ENCODE measurements at places on chromosomes 5 and 9.

- DNase-seq: no peak
Observed at GRCh38 chr9:74672237-74672636, 175.1 kb downstream of the RORB start.

DNA sequence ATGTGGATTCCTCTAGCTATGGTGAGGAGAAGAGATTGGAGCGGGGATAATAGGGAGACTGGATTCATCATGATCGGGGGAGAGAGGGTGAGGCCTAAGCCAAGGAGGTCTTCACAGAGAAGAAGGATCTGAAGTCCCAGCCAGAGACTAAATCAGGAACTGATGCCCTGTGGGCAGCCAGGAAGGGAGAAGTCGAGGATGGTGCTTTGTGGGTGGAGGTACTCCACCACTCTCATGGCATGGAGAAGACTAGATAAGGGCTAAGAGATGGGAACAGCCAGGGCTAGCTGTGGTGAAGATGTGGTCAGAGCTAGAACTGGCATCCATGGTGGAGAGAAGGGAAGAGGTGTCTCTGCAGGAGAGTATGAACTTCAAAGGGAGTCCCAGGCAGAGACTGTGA, 3.0 kb upstream of the RGS14 start:
- no peak for DNase-seq

- no peak for DNase-seq
Observed at GRCh38 chr9:84123648-84124406, 143.2 kb downstream of the RMI1 start.

GRCh38 chr5:145787001-145787400, 48.1 kb downstream of the PRELID2 start:
- DNase-seq: no peak

DNA sequence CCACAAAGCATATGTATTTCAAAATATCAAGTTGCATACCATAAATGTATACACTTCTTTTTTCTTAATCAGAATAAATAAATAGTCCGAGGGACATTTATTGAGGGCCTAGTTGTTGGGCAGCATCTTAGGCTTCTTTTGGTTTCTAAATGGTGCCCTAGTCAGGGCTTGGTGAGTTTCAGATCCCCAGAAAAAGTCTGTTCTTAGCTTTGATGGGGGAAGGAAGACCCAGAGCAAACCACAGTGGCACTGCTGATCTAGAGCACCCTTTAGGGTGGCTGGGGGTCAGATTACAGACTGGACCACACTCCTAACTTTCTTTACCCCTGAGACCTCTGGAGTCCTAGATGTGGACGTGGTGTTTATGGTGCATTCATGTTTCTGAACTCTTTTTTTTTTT, 97.8 kb downstream of the C9orf152 start:
- no peak for DNase-seq

DNA sequence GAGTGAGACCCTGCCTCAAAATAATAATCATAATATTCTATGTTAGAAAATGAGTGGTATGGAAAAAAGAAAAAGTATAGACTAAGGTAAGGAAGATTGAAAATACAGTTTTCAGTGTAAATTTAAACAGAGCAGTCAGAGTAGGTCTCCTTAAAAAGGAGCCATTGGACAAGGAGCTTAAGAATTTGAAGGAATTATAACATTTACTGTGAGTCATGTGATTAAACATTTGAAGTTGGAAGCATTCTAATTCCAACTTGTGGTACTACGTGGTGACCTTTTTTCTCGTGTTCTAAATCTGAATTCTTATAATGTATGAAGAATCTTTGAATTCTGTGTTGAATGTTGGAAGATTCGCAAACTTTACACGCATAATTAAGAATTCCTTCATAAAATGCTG, 39.3 kb upstream of the TMEM171 start:
- no peak for DNase-seq

Data from DMS 273 treated with DMSO at 0.1 percent for 48 hours (cell line).